G401 (cell line): ENCODE measurements at places on chromosomes 6 and 20.

GRCh38 chr6:11392778-11393507, 144.6 kb upstream of the TMEM170B start:
- DNase-seq, result no peak

- no peak for DNase-seq
Observed at GRCh38 chr20:12740647-12741046, 268.1 kb upstream of the SPTLC3 start.

GRCh38 chr6:1230689-1231605, 81.0 kb upstream of the FOXQ1 start:
- no peak for DNase-seq

DNA sequence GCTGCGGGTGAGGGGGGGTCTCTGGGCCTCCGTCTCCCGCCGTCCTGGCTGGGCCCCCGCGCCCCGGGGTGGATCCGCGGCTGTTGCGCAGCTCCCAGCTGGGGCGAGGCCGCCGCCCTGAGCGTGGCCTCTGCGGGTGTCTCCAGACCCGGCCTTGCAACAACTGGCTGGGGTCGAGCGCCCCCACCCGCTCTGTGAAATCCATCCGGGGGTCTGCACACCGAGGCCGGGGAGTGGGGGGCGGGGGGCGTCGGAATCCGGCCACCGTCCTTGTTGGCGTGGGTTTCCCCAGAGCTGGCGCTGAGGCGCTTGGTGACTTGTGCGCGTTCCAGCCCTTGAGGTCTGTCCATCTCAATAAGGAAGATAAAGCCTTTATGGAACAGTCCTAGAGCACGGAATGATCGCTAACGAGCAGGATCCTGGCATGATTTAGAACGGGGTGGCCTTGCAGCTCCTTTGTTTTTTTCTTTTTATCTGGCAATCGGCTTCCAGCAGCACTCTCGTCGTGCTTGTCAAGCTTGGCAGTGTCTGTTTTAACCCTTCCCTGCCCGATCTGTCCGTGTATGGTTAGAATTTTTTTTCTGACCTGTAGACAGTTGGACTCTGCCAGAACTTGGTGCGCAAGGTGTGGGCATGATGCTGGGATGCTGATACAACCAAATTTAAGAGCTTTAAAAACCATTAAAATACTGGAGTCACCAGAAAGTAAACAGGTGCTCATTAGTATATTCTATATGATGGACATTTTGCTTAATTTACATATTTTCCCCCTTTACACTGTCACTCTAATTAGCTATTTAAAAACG, 675 bp downstream of the DSTN start:
- peak; percentile 69 for DNase-seq

GRCh38 chr6:123524781-123525180, 112.0 kb downstream of the TRDN start:
- no peak for DNase-seq

GRCh38 chr6:140193269-140193668, 818.8 kb upstream of the CITED2 start:
- DNase-seq, result no peak

DNA sequence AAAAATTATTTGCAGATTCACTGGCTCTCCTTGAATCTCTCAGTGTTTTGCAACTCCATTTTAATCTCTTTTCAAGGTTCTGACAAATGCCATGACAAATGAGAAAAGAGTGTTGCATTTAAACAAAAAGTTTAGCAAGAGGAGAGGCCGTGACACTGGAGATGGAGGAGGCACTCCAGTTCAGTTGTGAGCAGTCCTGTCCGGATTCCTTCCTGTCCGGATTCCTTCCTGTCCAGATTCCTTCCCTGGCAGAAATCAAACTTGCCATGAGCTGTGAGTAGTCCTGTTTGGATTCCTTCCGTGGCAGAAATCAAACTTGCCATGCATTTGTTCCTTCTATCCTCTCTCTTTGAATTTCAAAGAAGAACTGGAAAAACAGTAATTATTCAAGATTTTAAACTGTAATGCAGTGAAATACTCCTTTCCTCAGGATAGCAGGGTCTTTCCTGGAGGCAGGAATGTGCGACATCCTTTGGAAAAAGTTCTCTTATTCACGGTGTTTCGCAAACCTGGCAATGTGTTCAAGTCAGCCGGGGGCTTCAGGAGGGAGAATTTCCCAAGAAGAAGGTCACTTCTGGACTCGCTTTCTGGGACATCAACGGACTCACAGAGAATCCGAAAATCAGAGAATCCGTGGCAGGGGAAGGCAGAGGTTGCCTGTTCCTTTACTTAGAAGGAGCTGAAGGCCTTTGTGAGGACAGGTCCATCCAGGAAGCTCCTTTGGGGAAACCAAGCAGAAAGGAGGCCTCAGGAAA, 48.7 kb upstream of the DACT2 start:
- no peak for DNase-seq

GRCh38 chr20:45405571-45406259, 2.4 kb upstream of the DBNDD2 start:
- DNase-seq, result peak; percentile 54

- no peak for DNase-seq
Observed at GRCh38 chr20:50043573-50044352, 61.0 kb downstream of the SNAI1 start.

GRCh38 chr6:22544476-22544875, 24.9 kb upstream of the HDGFL1 start:
- DNase-seq, result no peak

DNA sequence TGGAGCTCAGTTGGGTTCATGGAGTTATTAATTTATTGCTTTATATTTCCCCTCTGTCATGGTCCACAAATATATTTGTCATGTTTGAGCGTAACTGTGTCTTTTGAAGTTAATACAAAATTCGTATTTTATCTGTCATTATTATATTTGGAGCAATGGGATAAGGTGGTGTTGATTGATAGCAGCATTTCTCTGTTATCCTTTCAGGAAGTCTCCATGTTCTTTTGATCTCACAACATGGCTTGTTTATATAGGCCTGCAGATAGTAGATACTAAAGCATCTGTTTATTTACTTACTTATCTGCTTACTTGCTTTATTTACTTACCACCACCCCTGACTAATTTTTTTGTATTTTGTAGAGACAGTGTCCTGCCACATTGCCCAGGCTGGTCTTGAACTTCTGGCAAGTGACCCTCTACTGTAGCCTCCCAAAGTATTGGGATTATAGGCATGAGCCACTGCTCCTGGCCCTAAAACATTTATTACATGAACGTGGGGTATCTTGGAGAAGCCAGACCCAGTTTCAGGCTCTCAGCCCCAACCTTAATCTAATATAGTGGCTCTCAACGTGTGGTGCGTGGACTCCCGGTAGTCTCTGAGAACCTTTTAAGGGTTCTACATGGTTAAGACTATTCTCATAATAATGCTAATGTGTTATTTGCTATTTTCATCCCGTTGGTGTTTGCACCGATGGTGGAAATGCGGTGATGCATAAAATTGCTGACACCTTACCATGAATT, 104.2 kb downstream of the NCOA3 start:
- DNase-seq, result no peak

DNA sequence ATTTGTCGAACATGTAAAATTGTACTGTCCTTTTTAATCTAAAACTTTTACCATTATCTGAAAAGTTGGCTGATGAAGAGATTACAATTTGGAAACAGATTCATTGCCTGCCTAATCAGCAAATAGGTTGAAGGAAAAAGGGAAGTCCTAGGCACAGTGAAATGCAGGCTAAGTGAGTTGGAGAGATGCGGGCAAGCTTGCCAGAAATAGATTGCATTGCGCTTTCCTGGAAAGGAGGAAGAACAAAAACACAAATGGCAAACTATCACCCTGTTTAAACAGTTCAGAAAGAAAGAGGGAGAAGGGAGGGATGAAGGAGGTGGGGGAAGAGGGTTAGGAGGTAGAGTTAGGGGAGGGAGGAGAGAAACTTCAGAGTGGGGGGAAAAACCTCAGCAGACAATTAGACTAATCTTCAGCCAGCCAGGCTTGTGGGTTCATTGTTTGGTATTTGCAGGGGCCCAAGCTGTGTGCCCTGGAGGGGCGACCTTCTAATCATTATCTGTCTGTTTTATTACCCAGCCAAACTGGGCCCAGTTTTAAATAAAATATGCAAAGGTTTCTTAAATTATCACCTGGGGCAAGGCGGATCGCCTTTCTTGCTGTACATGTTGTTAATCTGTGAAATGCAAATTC, 465.2 kb downstream of the TFAP2B start:
- DNase-seq, result no peak

- no peak for DNase-seq
Observed at GRCh38 chr6:43622541-43622940, 6.5 kb downstream of the GTPBP2 start.
